Activated naive CD8-positive, alpha-beta T cell treated with anti-CD3 and anti-CD28 coated beads for 36 hours (primary cell): ENCODE measurements at places on chromosomes 5 and 9.

DNA sequence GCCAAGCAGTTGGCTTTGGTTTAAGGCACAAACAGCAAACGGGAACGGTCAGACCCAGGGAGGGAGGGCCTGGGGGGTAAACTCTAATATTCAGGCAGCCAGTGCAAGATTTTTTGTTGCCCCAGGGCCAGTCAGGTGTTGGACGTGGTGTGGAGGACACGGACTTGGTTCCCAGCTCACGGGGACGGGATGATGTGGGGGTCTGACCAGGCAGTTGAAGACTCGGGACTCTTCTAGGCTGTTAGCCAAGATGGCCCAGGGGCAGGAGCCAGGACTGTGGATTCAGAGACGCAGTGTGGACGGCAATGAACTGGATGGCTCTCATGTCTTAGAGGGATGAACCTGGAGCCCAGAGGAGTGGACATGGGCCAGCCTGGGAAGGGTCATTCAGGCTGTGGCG is 169.2 kb downstream of the C9orf50 start:
- DNase-seq: no peak

DNA sequence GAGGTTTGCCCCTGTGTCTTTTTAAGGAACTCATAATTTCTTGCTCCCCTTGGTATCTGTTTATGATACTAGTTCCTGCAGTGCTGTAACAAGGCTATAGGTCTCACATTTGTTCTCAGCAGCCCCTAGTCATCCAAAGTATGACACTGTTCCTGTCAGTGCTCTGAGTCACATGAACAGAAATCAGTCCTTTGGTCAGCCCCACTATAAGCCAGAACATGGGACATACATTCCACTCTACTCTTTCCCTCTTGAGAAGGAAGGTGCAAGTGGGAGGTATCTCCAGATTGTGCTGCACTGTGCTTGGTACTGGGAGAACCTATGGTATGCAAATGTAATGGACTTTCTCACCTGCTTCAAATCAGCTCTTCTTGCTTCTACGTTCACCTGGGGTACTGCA is 87.0 kb downstream of the IARS1 start:
- DNase-seq: no peak

DNA sequence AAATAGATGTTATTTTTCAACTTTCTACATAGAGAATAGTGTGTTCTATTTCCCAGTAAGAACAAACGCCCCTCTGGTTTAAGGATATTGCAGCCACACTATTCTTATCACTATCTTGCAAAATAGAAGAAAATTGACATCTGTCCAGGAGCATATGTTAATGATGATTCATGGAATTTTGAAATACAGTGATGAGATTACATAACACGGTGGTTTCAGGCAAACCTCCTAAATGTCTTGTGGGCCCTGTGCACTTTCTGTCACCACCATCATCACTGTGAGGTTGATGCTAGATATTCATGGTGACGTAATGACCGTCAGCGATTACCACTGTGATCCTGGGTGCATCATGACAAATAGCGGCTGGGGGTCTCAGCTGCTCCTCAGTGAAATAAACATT is 48.1 kb downstream of the CFAP90 start:
- no peak for DNase-seq

GRCh38 chr9:35311891-35312639 is 150.3 kb downstream of the UNC13B start:
- DNase-seq: no peak

- no peak for DNase-seq
Measured at GRCh38 chr5:106699198-106699597, 971.5 kb downstream of the EFNA5 start.

- DNase-seq: no peak
Measured at GRCh38 chr9:61668846-61669245, 479.0 kb downstream of the SPATA31A7 start.
